Adipocyte (in vitro differentiated cells): ENCODE measurements at places on chromosomes 3 and 15.

- DNase-seq = peak; percentile 16
Measured at GRCh38 chr3:33915796-33916546, 117.5 kb downstream of the PDCD6IP start.

DNA sequence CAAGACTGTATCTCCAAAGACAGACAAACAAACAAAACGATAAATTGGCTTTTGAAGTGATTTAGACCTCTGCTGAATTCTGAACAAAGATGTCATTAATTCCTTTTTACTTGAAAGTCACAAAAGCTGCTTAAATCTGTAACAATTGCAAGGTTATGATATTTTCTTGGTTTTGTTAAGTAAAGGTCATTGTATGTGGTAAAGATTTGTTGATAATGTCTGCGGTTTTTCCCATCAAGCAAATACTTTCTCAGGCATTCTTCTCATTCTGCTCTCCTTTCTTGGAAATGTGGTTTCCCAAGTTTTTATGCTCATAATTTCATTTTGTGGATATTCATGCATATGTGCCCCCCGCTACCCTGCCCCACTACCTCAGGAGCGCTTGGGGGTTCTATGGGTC is 116.5 kb downstream of the SLMAP start:
- DNase-seq = peak; percentile 24

DNA sequence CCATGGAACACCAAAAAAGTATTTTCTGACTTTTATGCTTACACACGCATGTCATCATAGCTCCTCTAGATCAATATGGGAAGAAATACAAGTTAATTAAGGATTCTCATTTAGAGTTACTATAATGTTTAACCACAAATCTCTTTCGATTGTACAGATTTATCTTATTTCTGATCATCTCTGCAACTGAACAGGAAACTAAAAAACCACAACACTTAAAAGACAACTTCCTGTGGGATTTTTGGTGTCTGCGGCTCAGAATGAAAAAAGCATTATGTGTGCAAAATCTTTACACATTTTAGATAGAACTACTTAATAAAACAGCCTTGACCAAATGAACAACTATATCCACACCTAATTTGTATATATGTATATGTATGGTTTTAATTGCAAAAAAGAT is 3.0 kb upstream of the TJP1 start:
- DNase-seq = no peak

DNA sequence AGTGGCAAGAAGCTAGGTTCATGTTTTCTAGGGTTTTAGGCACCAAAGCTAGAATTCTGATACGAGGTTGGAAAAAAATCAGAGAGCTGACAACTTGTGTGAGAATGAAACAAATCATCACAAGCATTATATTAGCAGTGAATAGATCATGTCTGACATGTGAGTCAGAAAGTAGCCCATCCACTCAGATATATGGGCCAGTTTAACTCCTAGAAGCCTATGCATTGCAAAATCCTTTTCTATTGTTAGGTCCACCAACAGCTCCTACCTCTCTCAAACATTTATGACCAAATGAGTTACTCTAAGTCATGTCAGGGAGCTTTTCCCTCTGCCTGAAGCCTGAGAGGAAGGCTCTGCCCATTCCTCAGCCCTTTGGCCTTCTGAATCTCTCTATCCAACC is 44.0 kb downstream of the KBTBD12 start:
- DNase-seq = no peak

- DNase-seq = peak; percentile 46
Measured at GRCh38 chr15:98599909-98600691, 48.2 kb upstream of the IGF1R start.

DNA sequence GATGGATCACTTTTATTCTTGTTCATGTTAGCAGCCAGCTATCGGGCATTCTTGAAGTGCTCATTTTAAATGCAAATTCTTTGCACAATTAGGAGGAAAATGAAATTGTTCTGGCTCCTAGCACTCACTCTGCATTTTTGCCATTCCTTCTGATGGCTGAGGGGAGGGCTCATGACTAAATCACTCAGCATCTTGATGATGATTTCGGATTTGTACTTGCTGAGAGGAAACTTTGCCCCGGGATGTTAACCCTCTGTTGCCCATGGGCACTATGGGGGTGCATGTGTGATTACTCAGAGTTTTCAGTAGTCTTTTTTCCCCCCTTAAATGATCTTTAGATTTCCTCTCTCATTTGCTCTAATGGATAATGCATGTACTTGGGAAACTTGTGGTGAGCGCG is 299.6 kb upstream of the C2CD4B start:
- DNase-seq = peak; percentile 82

DNA sequence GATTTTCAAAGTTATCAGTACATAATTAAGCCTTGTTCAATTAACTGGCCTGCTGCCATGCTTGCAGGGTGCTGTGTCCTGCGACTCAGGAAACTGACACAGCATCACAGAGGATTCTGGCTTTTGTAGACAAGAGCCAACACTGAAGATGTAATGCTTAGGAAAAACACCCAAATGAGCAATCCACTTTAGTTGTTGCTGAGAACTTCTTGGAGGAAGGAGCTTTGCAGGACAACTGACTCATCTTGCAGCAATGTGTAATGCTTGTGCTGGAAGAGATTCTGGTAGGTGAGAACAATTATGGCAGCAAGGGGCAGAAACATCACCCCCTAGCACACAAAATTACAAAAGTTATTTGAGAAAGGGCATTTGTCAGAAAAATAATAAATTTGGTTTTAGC is 67.6 kb downstream of the NLGN1 start:
- peak; percentile 55 for DNase-seq

DNA sequence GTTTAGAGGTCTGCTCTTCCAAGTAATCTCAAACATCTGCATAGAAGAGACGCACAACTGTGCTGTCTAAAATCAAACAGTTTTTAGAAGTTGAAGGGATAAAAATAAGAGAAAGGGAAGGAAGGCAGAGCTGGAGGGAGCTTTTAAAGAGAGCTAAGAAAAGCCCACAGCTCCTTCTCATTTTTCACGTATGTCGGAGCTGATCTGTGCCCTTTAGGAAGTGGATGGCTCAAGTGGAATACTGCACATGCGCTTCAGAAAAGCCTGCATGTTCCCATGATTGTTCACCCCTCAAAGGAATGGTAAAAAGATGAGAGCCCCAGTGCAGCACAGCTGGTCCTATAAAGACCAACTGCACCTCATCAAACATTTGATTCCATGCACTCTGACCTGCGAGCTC is 207.2 kb downstream of the ADAMTS17 start:
- DNase-seq = no peak

DNA sequence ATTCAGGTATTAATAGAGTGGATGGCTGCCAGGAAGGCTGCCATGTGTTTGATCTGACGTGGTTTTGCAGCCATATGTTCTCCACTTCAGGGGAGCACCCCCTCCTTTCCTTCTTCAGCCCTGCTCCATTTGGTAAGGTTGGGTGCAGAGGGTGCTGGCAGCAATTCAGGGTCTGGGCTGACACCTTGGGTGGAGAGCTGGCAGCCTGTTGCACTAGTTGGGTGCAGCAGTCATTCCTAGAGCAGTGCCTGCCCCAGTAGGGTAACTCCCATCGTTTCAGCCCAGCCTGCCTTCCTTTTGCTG is 1.5 kb downstream of the TYRO3 start:
- no peak for DNase-seq

DNA sequence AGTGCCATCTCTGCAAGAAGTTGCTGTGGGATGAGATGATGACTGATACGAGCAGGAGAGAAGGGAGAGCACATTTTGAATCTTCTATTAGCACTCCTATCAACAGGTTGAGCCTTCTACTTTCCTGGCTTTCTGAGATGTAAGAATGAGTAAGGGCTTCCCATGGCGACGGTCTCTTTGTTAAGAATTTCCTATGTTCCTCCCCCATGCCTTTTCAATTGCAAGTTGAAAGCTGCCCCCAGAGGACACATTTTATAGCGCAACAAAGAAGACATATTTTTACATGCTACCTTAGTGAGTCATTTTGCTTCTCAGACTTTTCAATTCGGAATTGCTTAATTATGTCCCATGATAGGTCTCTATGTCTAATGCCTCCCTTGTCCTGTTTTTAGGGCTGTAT is 71.3 kb upstream of the LRTM1 start:
- DNase-seq = peak; percentile 80

- DNase-seq = no peak
Measured at GRCh38 chr15:38040615-38041014, 106.2 kb downstream of the TMCO5A start.

DNA sequence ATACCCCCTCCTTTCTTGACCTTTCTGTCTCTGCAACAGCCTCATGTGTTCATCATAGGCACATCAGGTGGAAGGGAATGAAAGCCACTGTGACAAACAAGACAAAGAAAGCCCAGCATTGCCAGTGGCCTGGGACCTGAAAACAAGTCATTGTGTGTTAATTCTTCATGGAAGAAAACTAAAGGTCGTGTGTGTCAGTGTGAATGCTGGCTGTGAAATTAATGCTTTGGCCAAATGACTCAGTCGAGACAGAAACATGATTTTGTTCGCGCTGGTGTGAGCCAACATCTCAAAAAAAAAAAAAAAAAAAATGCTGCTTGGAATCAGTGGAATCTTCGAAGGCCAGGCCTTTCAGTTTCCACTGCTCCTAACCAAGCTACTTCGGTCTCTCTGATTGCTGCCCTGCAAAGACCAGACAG is 386.5 kb upstream of the PROK2 start:
- no peak for DNase-seq

DNA sequence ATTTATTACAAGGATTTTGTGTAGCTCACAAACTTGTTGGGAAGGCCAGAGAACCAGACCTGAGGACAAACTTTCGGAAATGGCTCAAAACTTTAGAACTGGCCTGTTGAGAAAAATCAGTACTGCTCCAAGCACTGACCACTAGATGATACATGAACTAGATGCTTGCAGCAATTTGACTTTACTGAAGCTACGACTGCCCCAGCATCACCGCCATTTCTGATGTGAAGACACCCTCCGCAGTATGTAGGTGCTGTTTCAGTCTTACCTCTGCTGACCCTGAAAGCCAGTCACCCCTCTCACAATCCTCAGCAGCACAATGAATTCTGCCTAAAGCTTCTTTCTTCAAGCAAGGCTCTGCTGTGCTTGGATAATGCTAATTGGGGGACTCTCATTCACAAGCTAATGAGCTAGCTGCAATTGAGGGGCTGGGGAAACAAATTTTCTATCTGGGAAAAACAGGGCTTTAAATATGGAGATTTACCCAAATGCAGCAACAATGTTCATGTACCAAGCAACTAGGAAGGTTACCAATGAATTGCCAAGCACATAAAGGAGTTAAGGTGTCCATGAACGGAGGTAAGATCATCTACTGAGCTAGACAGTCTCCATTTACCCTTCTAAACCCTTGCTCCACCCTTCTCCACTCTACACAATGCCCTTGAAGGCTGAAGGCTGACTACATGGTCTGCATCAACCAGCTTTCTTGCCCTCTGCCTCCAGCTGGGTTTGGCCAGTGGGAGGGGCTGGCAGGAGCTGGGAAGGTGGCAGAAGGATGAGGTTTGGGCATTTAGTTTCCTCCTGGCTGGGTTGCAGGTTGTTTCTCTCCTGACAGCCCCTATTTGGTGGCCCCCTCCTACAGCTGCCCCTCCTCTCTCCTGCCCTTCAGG is 53.2 kb upstream of the FSTL1 start:
- DNase-seq = no peak

DNA sequence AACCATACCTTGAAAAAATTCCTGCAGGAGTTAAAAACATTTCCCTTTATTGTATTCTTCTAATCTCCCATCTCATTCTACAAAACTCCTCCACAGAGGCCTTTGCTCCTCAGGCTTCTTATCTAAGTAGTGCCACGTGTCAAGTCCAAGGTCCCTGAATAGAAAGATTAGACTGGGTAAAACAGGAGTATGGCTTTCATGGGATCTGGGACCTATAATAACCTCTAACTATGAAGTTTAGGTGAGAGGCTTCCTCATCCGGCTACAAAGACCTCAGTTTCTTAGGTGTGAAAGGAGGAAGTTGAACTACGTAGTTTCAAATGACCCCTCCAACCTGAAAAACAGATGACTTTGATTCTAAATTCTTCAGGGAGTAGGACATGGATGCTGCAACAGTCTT is 20.0 kb downstream of the GPR15 start:
- no peak for DNase-seq

- no peak for DNase-seq
Measured at GRCh38 chr15:40226736-40227135, 12.1 kb upstream of the PAK6 start.

GRCh38 chr15:22808761-22809280 is 22.4 kb downstream of the NIPA1 start:
- no peak for DNase-seq
